ENCODE measurements at places on chromosomes 1 and 21.

- DNase-seq = no peak
Observed at GRCh38 chr21:40011371-40011770, 144.1 kb downstream of the PCP4 start.

DNA sequence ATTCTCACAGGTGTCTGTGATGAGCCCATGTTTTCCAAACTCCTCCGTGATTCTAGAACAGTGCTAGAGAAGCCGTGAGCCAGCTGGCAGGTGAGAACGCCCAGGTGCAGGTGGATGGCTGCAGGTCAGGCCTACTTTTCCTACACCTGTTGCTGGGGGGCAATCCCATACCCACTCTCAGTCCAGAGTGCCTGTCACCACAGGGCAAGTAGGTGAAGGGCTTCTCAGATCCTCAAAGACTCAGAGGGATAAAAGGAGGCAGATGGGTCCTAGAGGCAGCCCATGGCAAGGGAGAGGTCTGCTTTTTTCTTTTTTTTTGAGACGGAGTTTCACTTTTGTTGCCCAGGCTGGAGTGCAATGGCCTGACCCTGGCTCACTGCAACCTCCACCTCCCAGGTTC lies 50.7 kb upstream of the H6PD start:
- DNase-seq = no peak

GRCh38 chr1:161046605-161047228 lies 940 bp upstream of the USF1 start:
- no peak for DNase-seq

DNA sequence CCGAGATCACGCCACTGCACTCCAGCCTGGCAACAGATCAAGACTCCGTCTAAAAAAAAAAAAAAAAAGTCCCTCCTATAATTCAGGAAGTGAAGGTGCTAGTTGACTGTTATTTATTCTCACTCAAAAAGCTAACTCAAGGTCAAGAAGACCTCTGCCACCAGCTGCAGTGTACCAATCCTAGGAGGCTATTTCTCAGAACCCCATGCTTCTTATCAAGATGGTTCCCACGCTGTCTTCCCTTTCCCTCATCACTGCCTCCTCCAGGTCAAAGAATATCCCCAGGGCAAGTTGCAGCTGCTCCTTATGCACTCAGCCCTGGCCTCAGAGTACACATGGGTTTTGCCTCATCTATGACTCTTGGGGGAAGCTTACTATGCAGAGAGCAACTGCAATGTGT lies 53.6 kb downstream of the RERE start:
- no peak for DNase-seq

DNA sequence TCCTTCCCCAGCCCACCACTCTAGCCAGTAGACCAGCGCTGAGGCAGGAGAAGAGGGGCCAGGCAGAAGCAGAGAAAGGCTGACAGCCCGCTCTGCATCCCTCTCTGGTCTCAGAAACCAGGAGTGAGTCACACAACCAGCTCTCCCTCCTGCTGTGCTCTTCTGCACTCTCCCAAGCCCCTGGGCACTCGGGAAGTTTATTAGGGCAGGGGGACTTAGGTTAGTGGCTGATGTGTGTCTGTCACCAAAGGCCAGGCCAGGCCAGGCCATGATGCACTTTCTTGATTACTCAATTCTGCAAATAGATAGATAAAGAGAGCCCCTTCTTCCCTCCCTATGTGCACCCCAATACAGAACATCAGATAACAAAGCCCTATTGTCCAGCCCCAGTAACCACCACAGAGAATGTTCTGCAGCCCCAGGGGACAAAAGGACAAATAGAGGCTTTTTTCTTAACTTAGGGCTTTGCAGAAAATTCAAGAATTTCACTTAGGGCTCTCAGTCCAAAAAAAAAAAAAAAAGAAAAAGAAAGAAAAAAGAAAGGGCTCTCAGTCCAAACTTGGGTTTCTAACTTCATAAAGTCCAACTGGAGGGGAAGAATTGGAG lies 52.9 kb upstream of the CNTN2 start:
- no peak for DNase-seq

DNA sequence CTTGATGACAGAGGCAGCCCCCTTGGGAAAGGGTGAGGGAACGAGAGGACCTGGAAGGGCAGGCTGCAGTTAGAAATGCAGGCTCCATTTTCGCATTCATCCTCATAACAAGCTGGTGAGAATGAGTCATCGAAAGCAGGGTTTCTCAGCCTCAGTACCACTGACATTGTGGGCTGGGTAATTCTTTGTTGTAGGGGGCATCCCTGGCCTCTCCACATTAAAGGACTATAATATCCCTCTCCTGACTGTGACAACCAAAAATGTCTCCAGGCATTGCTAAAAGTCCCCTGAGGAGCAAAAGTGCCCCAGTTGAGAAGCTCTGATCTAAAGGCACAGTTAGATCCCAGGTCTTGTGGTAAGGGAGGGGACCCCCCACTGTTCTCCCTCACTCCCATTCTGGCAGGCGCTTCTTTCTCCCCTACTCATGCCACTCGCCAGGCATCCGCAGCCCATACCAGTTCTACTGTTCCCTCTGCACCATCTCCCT lies 20.4 kb downstream of the KCNN3 start:
- DNase-seq = no peak
